ENCODE measurements at places on chromosomes 6 and 20. TPM values are rescaled to one million over a fixed set of nuclear protein-coding genes. Genes with fewer than 3 reads are reported as not detected.

The FAM209B gene
- polyA plus RNA-seq, result 0.17 TPM

The RCAN2 gene
- polyA plus RNA-seq, result 38.0 TPM

DNA sequence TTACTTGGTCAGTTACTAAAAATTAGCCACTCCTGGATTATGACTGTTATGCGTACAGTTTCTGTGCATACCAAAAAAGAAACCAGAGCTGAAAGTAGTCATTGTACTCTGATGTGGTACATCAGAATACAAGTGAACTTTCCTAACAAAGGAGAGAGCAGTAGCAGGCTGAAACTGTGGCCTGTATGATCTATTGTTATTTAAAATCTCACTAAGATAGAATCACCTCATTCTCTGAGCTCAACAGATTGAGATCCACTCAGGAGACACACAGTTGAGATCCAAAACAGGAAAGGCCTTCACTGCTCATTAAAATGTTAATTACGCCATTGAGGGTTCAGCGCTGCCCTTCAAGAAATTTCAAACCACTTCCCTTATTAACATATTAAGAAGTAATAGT, 576.4 kb downstream of the LMBRD1 start:
- DNase-seq, result no peak
- H3K27ac ChIP-seq, result no peak overlapping the region
- H3K4me1 ChIP-seq, result no peaks in the 10 kb centered on the region
- no peak overlapping the region for H3K4me3 ChIP-seq
- H3K27me3 ChIP-seq, result no peaks in the 10 kb centered on the region

DNA sequence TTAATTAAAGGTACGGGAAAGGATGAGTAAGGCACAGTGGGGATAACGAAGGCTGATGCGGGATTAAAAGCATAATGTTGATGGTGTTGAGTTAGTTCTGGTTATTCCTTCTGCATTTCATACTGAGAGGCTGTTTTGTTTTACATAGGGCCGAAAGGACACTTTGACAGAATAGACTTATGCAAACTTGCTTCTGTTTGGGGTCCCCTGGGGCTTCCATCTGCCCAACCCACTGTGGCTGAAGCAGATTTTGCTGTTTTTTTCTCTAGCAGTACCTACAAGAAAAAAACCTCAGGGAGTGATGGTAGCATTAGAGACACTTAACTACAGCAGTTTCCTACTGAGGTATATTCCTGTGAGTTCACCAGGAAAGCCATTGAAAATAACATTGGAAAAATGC, 136.1 kb upstream of the SUPT3H start:
- H3K27me3 ChIP-seq, result no peaks in the 10 kb centered on the region
- H3K27ac ChIP-seq, result no peak overlapping the region
- no peak for DNase-seq
- no peak overlapping the region for H3K4me3 ChIP-seq
- H3K4me1 ChIP-seq, result no peaks in the 10 kb centered on the region

GRCh38 chr20:33099843-33100538, 20.5 kb downstream of the BPIFB4 start:
- no peak overlapping the region for H3K4me3 ChIP-seq
- no peaks in the 10 kb centered on the region for H3K27me3 ChIP-seq
- H3K4me1 ChIP-seq, result no peaks in the 10 kb centered on the region
- no peaks in the 10 kb centered on the region for H3K36me3 ChIP-seq
- DNase-seq, result no peak

DNA sequence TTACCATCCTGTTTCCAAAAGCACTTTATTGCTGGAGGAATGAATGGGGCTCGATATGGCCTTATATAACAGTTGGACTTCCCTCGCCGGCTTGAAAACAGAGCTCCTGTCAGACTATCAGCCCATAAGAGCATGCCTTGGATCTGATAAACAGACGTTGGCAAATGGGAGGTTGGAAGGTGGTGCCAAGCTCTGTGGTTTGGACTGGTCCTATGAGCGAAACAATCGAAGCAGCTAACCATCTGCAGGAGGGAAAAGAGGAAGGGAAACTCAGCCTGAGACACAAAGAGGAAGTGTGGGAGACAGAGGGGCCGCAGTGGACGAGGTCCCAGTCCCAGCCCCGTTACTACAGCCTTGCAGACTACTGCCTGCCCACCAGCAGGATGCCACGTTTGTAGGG, 92.9 kb downstream of the TFAP2C start:
- H3K4me3 ChIP-seq, result no peak overlapping the region
- peak; percentile 10 for DNase-seq
- no peak overlapping the region for H3K27ac ChIP-seq
- H3K4me1 ChIP-seq, result no peaks in the 10 kb centered on the region
- no peaks in the 10 kb centered on the region for H3K27me3 ChIP-seq

The C20orf144 gene
- polyA plus RNA-seq, result 0.20 TPM

DNA sequence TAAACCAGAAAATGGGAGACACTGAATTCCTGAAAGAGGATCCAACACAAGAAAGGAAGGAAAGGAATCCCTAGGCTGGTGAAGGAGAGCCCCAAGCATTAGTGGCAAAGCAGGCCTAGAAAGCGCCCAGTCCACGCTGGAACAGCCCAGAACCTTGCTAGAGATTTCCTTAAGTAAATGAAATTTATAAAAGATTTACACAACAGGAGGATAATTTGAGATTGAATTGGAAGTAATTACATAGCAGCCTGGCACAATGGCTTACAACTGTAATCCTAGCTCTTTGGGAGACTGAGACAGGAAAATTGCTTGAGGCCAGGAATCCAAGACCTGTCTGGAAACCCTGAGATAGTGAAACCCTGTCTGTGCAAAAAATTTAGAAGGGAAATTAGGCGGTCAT, 26.8 kb upstream of the C20orf144 start:
- no peak overlapping the region for H3K4me3 ChIP-seq
- H3K36me3 ChIP-seq, result peaks cover 2% of the 10 kb centered on the region
- H3K27me3 ChIP-seq, result no peaks in the 10 kb centered on the region
- no peak overlapping the region for H3K27ac ChIP-seq
- H3K4me1 ChIP-seq, result no peaks in the 10 kb centered on the region
- no peak for DNase-seq

The FAM83C gene
- polyA plus RNA-seq, result not detected

DNA sequence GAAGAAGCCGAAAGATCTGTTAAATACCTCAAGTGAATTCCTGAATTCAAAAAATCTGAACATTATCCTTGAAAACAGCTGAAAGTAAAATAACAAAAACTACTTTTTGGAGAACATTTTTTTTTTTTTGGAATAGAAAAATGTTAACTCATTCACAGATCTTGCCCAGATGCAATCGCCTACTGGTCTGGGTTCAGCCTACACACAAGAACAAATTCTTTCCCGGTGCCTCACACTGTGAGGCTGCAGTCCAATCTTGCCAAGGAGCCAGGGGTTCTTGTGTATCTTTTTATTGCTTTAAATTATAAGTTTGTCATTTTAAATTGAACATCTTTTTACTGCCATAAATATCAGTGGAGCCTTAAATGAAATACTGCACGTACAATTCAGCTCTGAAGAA, 41.2 kb upstream of the TMEM200A start:
- no peaks in the 10 kb centered on the region for H3K36me3 ChIP-seq
- peaks cover 2% of the 10 kb centered on the region for H3K4me1 ChIP-seq
- DNase-seq, result peak; percentile 72
- H3K27ac ChIP-seq, result no peak overlapping the region

The FAM83B gene
- polyA plus RNA-seq, result not detected

DNA sequence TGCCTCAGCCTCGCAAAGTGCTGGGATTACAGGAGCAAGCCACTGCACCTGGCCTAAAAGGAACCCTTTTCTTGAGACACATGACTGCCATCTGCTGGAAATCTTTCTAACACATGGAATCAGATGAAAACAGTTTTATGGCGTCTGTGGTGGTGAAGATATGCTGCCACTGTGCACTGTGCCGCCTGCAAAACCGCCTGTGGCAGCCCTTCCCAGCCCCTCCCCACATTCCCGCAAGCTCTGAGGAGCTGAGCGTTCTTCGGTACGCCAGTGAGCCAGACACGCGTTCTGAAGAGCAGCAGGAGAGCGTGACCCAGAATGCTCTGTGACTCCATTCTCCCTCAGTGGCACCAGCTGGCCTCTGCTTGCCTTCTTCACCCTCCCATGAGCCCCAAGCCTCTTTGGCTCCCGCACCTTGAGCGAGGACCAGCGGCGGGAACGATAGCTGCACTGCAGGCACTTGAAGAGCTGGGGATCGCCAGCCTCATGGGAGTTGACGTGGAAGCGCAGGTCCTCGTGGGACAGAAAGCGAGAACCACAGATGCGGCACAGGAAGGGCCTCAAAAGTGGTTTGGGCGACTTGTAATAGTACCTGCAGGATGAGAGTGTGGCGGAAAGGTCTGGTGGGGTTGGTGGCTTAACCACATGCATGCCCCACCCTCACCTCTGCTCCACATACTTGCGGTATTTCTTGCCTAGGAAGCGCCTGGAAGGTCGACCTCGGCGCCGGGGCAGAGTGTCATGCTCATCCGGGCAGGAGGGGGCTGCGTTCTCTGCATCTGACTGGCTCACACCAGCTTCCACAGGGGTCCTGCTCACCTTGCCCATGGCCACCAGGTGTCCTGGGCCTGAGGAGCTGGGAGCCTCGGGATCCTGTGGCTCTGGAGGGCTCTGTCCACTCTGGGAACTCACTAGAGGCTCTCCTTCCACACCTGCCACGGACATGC, 8.7 kb downstream of the ZNF335 start:
- no peak overlapping the region for H3K4me3 ChIP-seq
- H3K36me3 ChIP-seq, result peaks cover 53% of the 10 kb centered on the region
- H3K27ac ChIP-seq, result no peak overlapping the region
- peak; percentile 24 for DNase-seq
- no peaks in the 10 kb centered on the region for H3K27me3 ChIP-seq

The PAX1 gene
- not detected for polyA plus RNA-seq

- peaks cover 3% of the 10 kb centered on the region for H3K4me1 ChIP-seq
- H3K4me3 ChIP-seq, result peak overlapping the region; percentile 72
- no peaks in the 10 kb centered on the region for H3K36me3 ChIP-seq
Observed at GRCh38 chr6:34791164-34791700, 651 bp upstream of the BLTP3A start.

DNA sequence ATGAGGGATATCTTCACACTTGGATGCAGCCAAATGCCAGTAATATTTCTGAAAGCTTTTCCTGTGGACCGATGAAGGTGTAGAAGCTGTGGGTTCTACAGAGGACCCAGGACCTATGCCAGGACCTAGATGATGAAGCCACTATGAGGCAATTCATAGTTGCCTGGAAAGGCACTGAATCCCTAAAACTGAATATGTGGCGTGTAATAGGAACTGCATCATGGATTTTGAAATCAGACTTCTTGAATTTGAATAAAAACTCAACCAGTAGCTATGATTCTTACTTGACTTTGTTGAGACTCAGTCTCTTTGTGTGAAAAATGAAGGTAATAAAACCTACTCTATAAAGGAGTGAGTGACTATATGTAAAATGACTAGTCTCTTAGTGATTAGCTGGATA, 89.9 kb upstream of the SGK1 start:
- no peak overlapping the region for H3K4me3 ChIP-seq
- no peaks in the 10 kb centered on the region for H3K27me3 ChIP-seq
- no peaks in the 10 kb centered on the region for H3K36me3 ChIP-seq
- no peak overlapping the region for H3K27ac ChIP-seq
- no peaks in the 10 kb centered on the region for H3K4me1 ChIP-seq

The MYCT1 gene
- polyA plus RNA-seq, result 0.08 TPM

Data from fibroblast of lung (primary cell).